ENCODE measurements at places on chromosomes 1 and 21.

DNA sequence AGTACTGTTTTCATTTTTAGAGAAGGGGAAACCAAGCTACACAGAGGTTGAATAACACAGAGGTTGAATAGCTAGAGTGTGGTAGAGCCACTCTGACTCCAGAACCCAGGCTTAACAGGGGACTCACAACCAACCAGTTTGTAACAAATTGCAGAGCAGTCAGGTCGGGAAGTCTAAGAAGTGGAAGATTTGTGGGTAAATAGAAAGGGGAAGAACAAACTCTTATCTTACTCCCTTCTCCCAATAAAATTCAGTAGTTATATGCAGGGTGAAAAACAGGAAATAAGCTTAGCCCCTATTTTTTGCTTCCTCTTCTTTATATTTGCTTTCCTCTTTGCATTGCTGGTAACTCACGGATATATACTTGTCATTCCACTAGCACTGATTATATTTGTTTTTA, 23.2 kb downstream of the CDC42 start:
- DNase-seq, result no peak

- no peak for DNase-seq
These were observed 86.7 kb downstream of the GALNT2 start for GRCh38 chr1:230153641-230154296.

GRCh38 chr1:88194542-88194941, 489.5 kb upstream of the PKN2 start:
- DNase-seq, result no peak

- DNase-seq, result no peak
These were observed 19.2 kb upstream of the PTTG1IP start for GRCh38 chr21:44892536-44893277.

- DNase-seq, result no peak
These were observed 6.3 kb downstream of the ASPM start for GRCh38 chr1:197140121-197140520.

DNA sequence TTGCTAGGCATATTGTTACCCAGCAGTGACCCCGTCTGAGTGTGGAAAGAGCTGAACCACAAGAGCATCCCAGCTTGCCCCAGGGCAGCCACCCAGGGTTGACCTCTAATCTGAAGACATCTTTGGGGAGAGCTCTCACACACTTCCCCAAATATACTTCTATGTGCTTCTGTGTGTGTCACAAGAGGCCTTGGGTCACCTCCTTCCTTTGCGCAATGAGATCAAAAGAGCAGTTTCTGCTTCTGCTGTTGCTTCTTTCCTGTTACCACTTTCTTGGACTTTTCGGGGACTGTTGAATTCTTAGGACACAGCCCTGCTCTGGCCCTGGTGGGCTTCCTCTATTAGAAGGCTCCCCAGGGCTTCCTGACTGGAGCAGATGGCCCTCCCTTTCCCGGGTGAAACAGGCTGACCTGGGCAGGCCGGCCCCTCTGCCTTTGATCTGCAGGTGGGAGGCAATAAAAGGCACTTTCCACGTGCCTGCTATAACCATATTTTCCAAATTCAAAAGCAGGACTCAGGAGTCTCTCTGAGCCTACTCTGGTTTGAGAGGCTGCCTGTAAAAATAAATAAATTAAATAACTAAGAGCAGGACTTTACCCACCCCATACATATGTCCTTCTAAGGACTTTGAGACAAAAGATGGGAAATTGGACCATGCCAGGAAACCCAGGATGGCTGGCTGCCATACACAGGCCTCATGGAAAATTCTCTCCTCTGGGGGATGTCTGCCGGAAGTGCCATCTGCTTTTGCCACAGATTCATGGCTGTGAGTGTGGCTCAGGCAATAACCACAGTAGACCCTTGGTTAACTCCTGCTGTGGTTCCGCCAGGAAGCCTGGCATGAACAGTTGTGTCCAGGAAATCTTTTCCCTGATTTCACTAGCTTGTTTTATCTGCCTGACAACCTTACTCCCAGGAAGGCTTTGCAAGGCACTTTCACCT, 28.3 kb upstream of the RCSD1 start:
- no peak for DNase-seq

GRCh38 chr1:194437135-194437534, 1250.7 kb upstream of the B3GALT2 start:
- DNase-seq, result no peak

- DNase-seq, result no peak
These were observed 53.6 kb upstream of the ASB17 start for GRCh38 chr1:75985827-75986226.

GRCh38 chr1:32393136-32393535, 1.1 kb downstream of the BSDC1 start:
- no peak for DNase-seq

- DNase-seq, result no peak
These were observed 21.9 kb upstream of the FCGR2A start for GRCh38 chr1:161483361-161483760.

GRCh38 chr1:79920960-79921669, 914.6 kb upstream of the ADGRL4 start:
- DNase-seq, result no peak

DNA sequence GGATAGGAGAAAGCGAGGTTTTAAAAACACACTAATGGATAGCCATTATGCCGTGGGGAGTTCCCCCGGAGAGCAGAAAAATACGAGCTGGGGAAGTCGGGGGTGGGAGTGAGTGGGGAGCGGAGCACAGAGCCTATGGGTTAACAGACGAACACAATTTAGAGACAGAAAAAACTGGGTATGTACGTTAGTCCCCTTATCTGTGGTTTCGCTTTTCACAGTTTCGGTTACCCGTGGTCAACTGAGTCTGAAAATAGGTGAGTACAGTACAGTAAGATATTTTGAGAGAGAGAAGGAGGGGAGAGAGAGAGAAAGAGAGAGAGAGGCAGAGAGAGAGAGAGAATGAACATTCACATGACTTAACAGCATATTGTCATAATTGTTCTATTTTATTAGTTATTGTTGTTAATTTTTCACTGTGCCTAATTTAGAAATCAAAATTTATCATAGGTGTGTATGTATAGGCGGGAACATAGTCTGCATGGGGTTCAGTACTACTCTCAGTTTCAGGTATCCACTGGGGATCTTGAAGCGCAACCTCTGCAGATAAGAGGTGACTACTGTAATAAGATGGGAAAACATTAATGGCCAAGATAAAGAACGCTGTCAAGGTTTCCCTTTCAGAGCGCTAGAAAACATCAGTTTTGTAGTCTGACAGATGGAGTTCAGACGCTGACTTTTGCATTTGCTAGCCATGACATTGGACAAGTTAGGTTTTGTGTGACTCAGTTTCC, 125.6 kb upstream of the LMO4 start:
- DNase-seq, result no peak
